ENCODE measurements at places on chromosomes 5 and 9. TPM values are rescaled to one million over a fixed set of nuclear protein-coding genes. Genes with fewer than 3 reads are reported as not detected.

Gene RLN1
- not detected for total RNA-seq

Gene PFN3
- total RNA-seq = not detected

Gene OR13C5
- total RNA-seq = not detected

Gene FCN1
- total RNA-seq = not detected

Gene ROR2
- 10.0 TPM for total RNA-seq

Gene PITX1
- total RNA-seq = 3.7 TPM

Gene ITGA2
- total RNA-seq = 7.8 TPM

Gene BSPRY
- total RNA-seq = 9.0 TPM

Gene CYSRT1
- total RNA-seq = not detected

Gene ZNF608
- total RNA-seq = 51.6 TPM

DNA sequence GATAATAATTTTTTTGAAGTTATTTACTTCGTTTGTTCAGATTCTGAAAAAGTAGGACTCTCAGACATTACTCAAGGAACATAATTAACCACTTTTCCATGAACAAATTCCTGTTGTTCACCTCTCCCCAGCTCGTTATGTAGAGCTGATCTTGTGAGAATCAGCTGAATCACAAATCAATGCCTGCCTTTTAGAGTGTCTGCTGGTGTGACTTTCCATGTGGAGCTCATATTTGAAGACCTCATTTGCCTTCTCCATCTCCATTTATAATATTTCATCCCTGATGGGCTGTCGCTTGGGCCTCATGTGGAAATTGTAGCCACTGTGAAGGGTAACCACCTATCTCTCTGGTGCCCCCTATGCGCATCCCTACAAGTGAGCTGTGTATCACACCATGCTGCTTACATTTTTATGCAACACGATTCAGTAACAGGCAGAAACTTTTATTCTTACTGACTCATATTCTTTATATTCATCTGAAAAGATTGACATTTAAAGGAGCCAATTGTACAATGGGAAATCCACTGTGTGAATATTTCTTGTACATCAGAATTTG is 111.3 kb downstream of the STK32A start:
- no peak for DNase-seq

DNA sequence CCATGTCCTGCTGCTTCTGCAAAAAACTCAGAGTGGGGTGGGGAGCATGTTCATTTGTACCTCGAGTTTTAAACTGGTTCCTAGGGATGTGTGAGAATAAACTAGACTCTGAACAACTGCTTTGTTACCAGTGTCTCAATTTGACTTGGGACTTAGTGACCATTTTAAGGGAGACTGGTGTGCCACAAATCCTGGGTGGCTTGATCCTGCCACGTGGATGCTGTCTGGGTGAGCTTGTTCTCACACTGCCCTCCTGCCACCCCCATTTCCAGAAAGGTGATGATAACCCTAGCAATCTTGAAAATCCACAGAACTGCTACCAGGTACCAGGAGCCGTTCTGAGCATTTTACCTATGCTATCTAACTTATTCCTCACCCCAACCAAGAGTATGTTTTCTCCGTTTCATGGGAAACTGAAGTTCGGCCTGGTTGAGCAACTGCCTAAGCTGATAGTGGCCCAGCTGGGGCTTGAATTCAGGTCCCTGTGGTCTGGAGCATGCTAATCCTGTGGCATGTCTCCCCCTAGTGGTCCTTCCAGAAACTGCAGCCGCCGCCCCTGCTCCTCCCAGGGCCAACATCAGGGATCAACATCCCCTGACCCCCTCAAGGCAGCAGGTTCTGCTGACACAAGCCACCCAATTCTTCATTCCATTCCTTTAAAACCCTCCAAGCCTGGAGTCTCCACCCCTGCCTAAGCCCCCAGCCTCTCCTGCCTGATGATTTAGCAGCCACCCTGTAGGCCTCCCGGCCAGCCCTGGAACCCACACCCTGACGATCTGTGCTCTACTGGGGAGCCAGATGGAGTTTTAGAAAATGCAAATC is 2.8 kb downstream of the IL3 start:
- DNase-seq = peak; percentile 77

DNA sequence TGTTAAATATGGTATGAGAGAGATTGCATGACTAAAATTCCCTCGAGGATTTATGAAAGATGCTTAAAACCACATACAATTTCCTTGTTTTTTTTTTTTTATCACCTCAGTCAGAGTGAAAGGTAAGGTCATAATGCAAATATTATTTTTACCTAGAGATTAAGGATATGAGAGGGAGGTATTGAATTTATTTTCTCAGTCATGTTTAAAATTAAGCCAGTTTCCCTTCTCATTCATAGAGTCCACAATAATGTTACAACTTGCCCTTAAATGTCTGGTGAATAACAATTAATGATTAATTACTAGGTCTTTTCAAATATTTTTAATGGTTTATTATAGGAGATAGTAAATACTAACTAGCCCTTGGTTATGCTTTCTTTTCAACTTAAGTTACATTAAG is 144.9 kb upstream of the HAPLN1 start:
- no peak for DNase-seq

DNA sequence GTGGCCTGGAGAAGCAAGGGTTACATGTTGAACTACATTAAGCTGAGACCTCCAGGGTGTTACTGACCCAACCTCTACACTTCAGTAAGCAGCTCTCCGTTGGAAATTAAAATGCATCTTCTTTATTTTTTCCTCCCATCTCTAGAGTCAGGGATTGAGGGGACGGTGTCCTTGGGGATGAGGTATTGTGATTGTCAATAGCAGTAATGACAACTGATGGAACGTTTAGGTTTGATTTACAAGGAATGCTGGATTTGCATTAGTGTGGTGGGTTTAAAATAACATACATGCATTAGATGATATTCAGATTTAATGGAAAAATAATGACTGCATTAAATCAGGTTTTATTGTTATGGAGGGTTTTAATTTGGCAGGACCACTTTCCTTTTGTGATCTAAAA is 82.9 kb upstream of the NTRK2 start:
- no peak for DNase-seq

DNA sequence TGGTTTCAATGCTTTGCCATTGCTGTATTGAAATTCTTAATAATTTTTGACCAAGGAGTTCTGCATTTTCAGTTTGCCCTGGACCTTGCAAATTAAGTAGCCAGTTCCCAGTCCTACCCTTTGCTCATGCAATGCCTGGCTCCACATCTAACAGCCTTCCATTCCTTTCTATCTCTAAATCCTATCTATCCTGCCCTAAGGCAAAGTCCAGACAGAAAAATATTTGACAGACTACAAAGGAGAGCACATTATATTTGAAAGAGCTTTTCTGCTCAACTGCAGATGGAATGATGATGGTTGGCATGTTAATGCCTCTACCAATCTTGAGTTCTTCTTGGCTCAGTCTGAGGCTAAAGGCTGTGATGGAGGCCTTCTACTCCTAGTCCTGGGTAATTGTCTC is 15.5 kb downstream of the SLC22A4 start:
- DNase-seq = no peak

- no peak for DNase-seq
Measured at GRCh38 chr5:95162231-95162992, 122.5 kb downstream of the MCTP1 start.

GRCh38 chr5:93599399-93600120 is 16.5 kb downstream of the NR2F1 start:
- DNase-seq = no peak

DNA sequence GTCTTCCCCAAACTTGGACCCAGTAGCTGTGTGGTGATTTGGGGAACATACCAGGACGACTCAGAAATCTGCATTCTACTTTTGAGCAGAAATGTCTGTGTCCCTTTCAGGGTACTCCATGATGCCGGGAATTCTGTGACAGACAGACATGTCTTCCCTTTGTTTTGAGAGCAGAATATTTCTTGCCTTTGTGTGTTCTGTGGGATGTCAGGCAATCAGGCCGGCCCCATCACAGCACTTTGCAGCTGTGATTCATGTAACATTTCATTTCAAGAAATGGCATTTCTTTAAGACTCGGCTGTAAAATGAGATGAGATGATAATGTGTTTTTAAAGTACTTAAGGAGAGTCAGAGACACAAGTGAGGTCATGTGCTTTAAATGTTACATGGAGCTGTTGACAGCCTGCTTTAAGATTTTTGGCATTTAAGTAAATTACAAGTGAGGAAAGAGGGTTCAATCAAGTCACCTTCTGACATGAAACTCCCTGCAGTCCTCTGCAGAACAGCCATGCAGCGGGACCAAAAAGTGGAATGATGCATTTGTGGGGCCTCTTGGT is 98.7 kb downstream of the SLC28A3 start:
- no peak for DNase-seq

DNA sequence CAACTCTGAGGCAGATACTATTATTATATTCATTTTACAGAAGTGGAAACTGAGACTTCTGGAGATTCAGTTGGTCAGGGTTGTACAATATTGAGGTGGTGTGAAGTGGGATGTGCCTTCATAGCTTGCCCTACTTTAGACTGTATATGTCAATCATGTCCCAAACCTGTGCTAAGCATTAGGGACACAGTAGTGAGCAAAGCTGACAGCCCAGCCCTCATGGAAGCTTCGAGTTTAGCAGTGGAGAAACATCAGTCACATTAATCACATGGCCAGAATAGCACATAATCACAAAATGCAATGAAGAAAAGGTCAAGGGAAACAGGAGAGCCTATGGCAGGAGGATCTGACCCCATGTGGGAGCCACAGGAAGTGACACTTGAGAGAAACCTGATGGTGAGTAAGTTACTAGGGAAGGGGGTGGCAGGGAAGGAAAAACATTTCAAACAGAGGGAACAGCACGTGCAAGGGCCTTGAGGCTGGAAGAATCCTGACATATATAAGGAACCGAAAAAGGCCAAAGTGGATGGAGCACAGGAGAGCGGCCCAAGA is 20.5 kb upstream of the RALGPS1 start:
- DNase-seq = no peak

- peak; percentile 21 for DNase-seq
Measured at GRCh38 chr5:140113180-140113698, 670 bp upstream of the PURA start.

DNA sequence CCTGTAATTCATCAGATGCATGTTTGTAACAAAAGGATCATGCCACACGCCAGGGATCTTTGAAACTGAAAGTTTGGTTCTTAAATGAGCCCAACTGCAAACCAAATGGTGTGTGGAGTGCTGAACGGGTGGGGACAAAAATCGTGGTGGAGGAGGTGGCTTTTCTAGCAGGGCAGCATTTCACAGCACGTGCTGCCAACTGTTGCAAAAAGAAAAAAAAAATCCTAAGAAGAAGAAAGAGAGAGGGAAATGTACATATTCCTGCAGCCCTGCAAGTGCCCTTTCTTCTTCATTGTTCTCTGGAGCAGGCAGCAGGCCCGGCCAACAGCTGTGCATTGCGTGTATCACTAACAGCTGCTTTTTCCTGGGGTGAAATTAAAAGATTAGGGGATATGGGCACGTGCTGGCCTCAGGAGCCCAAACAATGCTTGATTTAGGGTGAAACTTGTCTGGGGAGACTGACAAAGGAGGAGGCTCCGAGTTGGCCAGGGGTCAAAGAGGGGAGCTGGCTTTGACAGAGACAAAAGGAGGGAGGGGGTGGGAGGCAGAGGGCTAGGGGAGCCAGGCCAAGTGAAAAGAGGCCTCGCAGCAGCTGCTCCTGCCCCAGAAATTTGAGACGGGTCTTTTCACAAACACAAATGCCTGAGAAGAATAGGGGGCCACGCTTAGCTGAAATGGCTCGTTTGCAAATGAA is 73.0 kb downstream of the GADD45G start:
- DNase-seq = no peak

DNA sequence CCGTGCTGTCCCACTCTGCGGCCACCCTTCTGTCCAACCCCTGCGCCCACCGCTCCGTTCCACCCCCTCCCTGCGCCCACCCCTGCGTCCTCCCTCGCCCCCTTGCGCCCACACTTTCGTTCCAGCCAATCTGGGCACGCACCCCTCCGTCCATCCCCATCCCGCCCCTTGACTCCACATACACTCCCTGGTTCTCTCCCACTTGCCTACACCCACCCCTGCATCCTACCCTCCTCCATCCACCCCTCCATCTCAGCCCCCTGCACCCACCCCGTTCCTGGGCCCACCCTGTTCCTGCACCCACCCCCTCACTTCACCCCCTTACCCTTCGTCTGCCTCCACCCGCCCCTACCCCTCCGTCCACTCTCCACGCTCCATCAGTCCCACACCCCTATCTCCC is 7.0 kb downstream of the ADAMTS13 start:
- DNase-seq = no peak

DNA sequence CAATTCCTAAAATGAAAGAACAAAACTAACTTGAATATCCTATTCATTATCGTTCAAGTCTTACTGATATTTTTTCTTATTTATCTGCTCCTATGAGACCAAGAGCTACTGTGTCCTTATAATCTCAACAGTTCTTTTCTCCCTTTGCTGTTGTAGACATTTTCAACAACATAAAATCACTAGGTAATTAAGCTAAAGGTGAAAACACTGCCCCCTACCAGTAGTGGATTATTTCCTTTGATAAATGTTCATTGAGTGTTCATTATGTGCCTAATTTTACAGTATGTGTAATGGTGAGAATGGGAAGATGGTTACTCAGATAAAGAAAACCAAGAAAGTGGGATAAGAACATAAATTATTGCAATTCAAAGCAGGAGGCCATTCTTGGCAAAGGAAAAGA is 41.4 kb upstream of the PAPPA start:
- DNase-seq = no peak

DNA sequence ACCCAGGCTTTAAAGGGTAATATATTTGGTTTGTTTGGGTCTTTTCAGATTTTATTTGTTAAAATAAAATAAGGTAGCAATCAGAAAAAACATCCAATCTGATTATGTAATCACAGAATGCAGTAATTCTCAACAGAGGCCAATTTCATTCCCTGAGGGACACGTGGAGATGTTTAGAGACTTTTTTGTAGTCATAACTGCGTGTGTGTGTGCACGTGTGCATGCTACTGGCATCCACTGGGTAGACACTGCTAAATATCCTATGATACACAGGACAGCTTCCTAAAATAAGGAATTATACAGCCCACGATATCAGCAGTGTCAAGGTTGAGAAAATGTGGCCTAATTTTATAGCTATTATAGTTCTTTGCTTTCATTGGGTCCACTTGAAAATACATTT is 180.8 kb upstream of the KLF9 start:
- DNase-seq = no peak

DNA sequence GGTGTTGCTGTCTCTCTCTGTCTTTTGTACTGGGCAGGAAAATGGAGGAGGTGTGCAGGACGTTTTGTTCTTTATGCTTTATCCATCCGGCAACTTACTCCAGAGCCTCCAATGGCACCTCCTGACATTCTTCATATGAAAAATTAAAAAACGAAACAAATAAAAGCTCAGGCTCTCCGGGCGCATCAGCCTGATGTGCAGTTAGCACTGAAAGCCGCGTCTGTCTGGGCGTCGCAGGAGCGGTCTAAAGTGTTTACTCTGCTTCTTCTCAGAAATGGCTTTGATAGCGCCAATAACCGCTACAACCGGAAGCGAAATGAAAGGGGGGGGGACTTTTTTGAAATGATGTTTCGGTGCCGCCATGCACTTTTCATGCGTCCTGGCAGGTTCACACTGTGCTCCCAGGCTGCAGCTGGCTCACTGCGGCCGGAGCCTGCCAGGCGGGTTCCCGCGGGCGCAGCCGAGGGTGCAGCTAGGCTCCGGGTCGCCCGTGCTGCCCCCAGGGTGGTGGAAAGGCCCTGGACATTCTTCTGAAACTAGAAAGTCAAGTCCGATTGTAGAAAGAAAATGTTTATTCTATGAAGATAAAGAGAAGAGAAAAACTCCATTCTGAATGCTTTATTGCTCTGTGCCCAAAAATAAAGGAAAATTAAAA is 407.7 kb upstream of the IRX1 start:
- no peak for DNase-seq

GRCh38 chr5:155689406-155689805 is 637.6 kb upstream of the SGCD start:
- DNase-seq = no peak

- DNase-seq = no peak
Measured at GRCh38 chr9:91818647-91819403, 131.2 kb downstream of the ROR2 start.

GRCh38 chr5:73673161-73673591 is 47.2 kb downstream of the ARHGEF28 start:
- no peak for DNase-seq

Measured in transverse colon (tissue), 4 donors.